ENCODE measurements at places on chromosomes 6 and 20.
A peak's percentile ranks its signal among the peaks of the same experiment; 100 is the strongest.

DNA sequence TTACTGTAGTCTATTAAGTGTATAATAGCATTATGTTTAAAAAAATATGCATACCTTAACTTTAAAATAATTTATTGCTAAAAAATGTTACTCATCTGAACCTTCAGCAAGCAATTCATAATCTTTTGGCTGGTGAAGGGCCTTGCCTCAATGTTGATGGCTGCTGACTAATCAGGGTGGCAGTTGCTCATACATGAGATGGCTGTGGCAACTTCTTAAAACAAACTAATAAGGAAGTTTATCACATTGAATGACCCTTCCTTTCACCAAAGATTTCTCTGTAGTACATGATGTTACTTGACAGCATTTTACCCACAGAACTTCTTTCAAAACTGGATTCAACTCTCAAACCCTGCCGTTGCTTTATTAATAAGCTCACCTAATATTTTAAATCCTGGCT is 84.0 kb downstream of the TASP1 start:
- DNase-seq: no peak

DNA sequence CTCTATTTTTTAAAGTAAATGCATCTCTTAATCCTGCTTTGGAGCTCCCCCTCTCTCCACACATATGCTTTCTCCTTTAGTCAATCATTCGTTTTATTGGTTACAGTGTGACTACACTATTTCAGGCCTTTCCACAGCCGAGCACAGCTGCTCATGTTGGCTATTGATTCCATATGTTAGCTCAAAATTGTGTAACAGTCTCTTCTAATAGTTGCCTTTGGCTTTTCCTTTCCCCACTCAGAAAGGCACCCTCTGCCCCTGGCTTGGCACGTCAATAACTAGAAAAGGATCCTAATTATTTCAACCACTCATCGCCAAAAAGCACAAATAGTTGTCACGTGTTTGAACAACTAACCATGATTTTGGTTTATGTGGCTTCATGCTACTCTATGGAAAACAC is 410.3 kb upstream of the SLC35B3 start:
- DNase-seq: no peak

GRCh38 chr20:58723628-58723984 is 31.0 kb downstream of the NPEPL1 start:
- DNase-seq: no peak

GRCh38 chr6:45483021-45483420 is 105.3 kb upstream of the SUPT3H start:
- DNase-seq: no peak

DNA sequence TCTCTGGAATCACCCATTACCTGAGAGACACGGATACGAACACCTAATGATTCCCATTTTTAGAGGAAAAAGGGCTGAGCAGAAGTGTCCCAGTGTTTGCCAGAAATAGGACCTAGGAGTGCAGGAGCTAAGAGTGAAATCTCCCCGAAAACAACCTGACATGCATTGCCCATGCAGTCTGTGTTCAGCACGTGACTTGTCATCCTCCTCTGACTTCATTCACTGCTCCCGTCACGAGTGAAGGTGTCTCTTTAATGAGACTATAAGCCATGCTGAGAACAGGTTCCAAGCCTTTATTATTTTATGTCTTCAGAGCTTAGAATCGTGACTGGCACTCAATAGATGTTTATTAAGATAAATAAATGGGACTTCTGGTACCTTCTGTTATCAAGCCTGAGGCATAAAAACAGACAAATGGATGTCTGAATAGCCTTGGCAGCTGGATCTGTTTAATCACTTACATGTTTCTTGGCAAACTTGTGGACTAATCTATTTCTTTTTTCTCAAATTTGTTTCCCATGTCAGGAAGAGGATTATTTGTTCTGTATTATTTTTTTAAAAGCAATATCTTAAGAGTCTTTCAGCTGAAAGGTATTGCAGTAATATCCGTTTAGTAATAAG is 3.7 kb upstream of the MLIP start:
- DNase-seq: no peak

DNA sequence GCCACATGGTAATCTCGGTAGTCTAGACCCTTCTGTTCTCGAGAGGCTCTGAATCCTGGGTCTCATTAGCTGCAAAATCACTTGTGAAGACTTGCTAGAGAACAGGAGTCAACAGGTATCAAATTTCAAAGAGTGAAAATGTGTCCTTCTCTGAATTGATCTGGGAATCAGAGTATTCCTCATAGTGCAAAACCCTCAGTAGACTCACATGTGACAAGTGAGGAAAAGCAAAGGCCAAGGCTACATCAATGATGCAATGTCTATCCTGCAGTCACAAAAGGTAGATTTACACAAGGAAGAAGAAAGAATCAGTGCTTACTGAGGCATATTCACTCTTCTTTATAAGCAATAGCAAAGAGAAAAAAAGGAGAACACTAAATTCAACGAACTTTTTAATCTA is 1220.0 kb upstream of the GJE1 start:
- no peak for DNase-seq

GRCh38 chr6:158773581-158774449 is 45.4 kb downstream of the EZR start:
- DNase-seq: no peak

DNA sequence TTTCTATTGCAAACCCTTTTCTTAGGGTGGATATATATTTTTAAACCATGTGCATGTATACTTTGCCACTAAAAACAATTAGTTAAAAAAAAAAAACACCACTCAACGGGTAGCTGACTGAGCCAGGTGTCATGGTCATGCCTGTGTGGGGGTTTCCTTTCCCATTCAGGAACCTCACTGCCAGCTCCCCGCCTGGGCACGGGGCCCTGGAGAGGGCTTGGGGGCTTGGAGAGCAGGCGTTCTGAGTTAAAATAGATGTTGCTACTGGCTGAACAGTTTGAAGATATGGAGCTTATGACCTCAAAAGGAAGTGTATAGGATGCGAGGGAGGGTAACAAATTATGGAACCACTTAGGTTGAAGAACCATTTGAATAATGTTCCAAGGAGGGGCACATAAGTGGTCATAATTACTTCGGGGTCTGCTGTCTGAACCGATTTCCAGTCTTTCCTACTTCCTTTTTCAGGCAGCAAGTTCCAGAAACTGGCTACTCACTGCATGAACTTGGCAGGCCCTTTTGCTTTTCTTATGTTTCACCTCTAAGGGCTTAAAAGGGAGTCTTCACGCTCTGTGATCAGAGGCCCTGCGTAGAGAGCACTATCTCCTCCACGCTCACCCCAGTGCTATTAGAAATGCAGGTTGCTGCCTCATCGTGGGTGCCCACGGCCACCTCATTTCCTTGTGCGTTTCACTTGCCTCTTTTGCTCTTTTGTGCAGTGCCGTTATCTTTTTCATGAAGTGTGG is 9.9 kb downstream of the STX16 start:
- peak; percentile 20 for DNase-seq
